Left kidney (tissue), 8 donors: ENCODE measurements at places on chromosomes 6 and 20.

- no peak for DNase-seq
Observed at GRCh38 chr6:48766349-48766748, 655.4 kb upstream of the PTCHD4 start.

DNA sequence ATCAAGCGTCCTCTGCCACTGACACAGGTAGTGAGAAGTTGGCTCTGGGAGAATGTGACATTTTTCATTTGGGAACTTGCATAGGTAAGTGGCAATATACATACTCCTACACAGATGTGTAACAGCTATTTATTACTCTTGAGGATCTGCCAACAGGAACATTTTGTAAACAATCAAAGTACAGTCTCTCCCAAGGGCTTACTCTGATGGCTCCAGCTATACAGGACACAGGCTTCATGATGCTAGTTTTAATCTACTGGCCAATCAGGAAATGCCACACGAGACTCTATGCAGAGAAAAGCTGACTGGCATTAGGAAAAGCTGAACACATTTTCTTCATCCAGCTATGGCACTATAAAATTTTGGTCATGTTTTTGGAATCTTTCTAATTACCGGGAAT, 57.8 kb downstream of the POPDC3 start:
- no peak for DNase-seq

DNA sequence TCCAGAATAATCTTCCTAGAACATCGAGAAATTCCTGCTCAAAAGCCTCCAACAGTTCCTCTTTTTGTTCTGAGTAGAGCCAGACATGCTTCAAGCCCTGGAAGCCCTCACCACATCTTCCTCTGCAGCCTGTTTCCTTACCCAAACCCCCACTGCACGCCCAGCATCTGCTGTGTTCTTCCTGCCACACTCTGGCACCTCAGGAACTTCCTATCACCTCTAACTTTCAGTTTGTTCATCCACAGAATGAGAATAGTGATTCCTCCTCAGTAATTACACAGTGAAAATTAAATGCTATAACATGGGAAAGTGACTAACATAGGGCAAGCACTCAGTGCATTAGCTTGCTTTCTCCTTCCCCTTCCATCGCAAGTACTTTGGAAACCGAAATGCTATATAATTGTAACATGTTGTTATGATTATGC, 26.3 kb downstream of the C6orf89 start:
- no peak for DNase-seq

- DNase-seq, result no peak
Observed at GRCh38 chr6:120116343-120116742, 766.8 kb upstream of the MAN1A1 start.

DNA sequence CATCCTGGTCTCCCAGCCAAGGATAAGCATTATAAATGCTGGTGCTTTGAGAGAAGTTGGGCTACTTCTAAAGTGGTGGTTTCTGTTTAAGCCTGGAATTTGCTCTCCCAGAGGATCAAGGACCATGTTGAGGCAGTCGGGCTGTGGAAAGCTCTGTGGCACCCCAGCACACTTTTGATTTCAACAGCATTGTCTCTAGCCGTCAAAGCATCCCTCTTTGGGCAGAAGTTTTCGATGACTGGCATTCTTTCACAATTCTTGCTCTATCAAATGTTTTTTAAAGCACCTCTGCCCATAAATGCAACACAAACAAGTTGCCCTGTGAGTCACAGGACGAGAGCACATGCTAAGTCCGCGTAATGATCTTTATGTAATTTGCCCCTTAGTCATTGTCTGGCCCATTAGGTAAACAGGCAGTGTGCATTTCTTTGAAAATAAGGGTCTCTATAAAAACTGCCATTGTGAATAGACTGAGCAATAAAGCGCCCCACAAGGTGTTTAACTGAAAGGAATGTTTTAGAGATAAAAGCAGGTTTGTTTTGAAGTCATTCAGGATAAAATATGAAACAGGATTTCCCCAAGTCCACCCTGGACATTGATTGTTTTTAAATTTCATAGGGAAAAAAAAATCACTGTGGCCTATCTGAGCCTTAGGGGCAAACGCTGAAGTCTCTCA, 44.7 kb upstream of the FOXQ1 start:
- no peak for DNase-seq

GRCh38 chr6:50213146-50213545, 163.4 kb upstream of the DEFB112 start:
- no peak for DNase-seq

GRCh38 chr6:166275714-166276166, 32.5 kb downstream of the PRR18 start:
- peak; percentile 51 for DNase-seq

DNA sequence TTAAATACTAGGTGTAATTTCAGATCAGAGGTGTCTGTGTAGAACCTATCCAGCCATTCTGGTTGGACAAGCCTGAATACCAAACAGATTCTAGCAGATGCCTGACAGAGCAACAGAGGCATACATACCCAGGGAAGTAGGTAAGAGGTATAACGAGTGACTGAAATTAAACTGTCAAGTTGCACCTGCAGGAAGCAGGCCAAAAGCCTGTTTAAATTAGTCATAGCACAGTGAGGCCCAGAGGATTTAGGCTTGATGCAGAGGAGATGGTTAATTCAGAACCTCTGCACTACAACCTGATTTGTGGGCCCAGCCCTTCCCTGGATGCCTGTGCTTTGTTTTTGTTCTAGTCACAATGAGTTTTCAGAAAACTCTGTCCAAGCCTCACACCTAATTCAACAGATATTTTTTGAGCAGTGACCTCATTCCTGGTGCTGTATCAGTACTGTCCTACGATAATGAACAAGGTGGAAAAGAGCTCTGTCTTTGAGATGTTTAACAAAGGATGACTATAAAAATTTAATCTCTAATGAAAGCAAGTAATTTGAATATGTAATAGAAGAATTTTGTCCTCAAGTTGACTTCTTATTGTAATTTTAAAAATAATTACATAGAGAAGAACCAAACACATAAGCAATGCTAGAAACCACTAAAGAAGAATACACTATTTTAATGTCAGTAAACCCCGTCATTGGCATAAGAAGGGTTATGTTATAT, 31.7 kb downstream of the C6orf58 start:
- no peak for DNase-seq

GRCh38 chr6:117137711-117138110, 127.6 kb upstream of the VGLL2 start:
- DNase-seq, result no peak

GRCh38 chr6:107578642-107579341, 88.9 kb downstream of the SOBP start:
- no peak for DNase-seq

- no peak for DNase-seq
Observed at GRCh38 chr20:58389324-58389967, 417 bp downstream of the VAPB start.

DNA sequence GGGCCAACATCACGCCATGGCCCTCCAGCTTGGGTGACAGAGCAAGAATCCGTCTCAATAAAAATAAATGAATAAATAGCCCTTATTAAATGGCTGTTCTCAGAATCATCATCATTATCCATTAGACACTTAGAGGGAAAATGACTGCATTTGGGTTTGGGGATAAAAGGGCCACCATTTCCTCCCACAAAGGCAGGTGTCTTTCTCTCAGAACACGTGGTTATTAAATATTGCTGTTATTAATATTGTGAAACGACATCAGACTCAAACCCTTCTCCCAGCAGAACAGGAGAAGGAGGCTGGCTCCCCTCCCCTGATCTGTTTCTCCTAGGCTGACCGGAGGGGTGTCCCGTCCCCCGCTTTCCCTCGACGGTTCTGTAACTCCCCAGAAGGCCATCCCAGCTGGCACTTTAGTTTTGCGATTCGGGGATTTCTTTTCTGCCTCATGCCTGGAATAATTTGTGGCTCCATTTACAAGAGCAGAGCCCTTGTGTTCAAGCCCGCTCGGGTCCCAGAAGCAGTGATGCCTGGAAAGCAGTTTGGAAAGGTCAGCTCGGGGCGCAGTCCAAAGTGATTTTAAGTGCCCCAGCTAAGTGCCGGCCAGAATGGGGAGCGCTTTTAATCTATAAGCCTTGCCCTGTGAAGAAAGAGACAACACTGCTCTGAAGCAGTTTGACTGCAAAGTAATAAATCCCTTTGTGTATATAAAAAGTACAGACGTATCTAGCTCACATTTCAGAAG, 41.9 kb downstream of the EYA2 start:
- peak; percentile 19 for DNase-seq

DNA sequence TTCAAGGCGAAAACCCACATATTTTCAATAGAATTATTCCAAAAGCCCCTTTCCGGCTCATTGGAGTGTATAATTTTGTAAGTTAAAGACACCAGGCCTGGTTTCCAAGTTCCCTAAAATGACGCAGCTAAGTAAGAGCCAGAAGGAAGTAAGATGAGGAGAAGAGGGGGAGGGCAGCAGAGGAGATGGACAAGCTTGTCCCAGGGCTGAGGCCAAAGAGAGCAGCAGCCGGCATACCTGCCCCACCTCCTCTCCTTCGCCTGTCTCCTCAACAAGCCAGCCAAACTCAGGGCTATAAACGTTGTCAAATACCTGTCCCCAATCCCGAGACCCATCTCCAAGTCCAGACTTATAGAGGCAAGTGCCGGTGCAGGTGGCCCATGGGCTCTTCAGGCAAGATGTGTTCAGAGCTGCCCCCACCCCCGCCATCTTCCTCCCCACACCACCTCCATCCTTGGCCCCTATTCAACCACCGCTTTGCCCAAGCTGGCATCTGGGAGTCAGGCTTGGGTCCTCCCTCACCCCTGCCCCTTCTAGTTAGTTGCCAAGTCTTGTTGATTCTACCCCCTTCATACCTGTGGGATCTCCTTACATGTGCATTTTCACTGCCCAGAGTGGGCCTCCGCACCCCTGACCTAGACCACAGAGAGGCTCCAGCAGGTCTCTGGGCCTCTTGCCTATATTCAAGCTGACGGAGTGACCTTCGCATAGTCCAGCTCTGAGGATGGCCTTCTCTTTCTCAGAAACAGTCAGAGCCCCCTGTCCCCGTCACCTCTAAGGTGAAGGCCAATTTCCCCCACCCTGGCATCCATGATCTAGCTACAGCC, 75.7 kb upstream of the SIRPA start:
- DNase-seq, result no peak

DNA sequence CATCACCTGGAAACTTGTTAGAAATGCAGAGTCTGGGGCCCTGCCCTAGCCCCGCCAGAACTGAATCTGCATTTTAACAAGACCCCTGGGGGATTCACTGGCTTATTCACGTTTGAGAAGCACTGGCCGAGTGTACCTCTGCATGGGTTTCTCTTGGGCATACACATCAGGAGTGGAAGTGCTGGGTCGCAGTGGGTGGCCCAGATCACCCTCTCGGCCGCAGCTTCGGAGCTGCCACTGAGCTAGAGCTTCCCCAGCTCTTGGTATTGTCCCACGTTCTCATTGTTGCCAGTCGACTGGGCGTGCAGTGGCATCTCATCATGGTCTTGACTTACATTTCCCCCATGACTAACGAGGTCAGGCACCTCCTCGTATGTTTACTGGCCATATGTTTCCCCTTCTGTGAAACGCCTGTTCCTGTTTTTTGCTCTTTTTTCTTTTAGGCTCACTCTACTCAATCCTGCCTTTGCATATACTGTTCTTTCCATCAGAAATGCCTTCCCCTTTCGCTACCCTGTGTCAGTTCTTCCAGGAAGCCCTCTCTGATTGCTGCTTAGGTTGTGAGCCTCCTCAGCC, 3.0 kb upstream of the DLGAP4 start:
- no peak for DNase-seq

GRCh38 chr6:113696960-113697359, 160.2 kb upstream of the MARCKS start:
- DNase-seq, result no peak

- no peak for DNase-seq
Observed at GRCh38 chr6:32905078-32905477, 35.8 kb downstream of the HLA-DMB start.

GRCh38 chr6:152078804-152079203, 271.3 kb downstream of the ESR1 start:
- no peak for DNase-seq

DNA sequence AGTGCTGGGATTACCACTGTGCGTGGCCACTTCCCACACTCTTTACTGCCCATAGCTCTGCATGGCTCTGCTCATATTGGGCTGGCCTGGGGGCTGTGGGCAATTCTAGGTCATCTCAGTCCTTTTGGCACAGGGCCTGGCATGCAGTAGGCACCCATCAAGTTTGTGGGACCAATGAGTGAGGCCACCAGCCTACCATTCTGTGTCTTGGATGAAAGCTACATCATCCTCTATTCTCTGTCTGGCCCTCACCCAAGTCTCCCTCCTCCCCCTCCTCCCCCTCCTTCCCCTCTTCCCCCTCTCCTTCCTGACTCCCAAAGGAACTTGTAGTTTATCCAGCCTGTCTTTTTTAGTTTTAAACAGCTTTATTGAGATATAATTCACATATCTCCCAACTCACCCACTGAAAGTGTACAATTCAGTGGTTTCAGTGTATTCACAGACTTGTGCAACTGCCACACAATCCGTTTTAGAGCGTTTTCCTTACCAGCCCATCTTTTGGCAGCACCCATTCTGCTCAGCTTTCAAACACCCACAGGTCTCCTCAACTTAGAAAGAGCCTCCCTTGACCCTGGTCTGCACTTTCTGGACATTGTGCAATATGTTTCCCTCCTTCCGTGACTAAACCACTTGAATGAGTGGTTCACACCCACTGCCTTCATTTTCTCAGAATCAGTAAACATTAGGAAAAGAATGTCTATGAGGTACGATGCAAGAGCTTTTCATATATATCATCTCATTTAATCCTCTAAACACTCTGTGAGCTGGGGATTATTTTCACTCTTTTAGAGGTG, 21.5 kb upstream of the MRPS18A start:
- no peak for DNase-seq

- DNase-seq, result no peak
Observed at GRCh38 chr6:4797587-4797986, 21.4 kb downstream of the CDYL start.

GRCh38 chr6:167235005-167235404, 56.1 kb upstream of the UNC93A start:
- DNase-seq, result no peak

- DNase-seq, result no peak
Observed at GRCh38 chr20:58402305-58402704, 13.3 kb downstream of the VAPB start.

GRCh38 chr20:49890471-49891361, 24.6 kb downstream of the SPATA2 start:
- DNase-seq, result no peak

GRCh38 chr6:87518453-87518852, 45.7 kb downstream of the SLC35A1 start:
- no peak for DNase-seq

DNA sequence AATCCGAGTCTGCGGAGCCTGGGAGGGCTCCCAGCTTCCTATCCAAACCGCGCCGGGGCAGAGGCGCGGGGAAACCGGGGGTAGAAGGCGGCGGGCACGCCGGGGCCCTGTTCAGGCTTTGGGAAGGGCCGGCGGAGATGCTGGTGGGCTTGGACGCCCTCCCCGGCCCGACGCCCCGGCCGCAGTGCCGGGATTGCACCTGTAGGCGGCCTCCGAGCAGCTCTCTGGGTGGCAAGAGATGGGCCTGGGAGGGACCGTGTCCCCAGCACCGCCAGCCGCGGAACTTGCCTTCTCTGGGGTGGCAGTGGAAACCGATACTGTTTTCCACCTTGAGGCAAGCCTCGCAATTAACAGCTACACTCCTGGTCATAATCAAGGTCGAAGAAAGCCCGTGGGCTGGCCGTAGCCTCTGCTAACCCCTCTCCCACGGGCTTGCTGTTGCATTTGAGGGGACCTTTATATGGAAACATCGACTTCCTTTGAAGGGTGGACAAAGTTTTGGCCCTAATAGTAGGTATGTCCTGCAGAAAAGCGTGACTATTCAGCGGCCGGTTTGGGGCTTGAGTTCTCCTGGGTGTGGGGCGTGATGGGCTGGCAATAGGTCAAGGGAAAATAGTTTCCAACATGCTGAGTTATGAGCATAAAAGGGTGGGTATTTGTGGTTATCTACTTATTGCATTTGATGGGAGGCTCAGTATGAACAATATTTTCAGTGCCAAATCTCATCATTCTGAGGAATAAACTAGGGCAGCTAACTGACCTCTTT, 1.1 kb upstream of the JAG1 start:
- no peak for DNase-seq
